Activated CD8-positive, alpha-beta memory T cell treated with anti-CD3 and anti-CD28 coated beads for 1 hour (primary cell): ENCODE measurements at places on chromosomes 6 and 20.
A peak's percentile ranks its signal among the peaks of the same experiment; 100 is the strongest.

GRCh38 chr6:548517-548916, 108.4 kb downstream of the HUS1B start:
- no peak for DNase-seq

- DNase-seq: no peak
Measured at GRCh38 chr20:51661609-51662178, 106.5 kb downstream of the ATP9A start.

- peak; percentile 11 for DNase-seq
Measured at GRCh38 chr20:5039255-5039657, 37.9 kb upstream of the SLC23A2 start.

DNA sequence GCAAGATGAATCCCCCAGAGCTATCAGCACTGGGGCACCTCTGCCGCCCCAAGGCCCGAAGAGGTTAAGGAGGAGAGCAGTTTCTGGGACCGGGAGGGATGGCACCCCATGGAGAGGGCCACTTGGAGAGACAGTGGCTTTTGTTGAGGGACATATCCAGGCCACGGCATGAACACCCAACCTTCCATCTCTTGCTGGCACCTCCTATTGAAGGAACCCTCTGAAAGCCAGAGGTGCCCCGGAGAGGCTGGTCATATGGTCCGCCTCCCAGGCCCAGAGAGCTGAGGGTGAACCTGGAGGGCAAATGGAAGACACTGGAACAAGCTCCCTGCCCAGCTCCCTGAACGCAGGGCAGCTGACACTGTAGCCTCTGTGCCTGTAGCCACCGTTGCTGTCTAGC, 167.0 kb downstream of the NFATC2 start:
- no peak for DNase-seq

DNA sequence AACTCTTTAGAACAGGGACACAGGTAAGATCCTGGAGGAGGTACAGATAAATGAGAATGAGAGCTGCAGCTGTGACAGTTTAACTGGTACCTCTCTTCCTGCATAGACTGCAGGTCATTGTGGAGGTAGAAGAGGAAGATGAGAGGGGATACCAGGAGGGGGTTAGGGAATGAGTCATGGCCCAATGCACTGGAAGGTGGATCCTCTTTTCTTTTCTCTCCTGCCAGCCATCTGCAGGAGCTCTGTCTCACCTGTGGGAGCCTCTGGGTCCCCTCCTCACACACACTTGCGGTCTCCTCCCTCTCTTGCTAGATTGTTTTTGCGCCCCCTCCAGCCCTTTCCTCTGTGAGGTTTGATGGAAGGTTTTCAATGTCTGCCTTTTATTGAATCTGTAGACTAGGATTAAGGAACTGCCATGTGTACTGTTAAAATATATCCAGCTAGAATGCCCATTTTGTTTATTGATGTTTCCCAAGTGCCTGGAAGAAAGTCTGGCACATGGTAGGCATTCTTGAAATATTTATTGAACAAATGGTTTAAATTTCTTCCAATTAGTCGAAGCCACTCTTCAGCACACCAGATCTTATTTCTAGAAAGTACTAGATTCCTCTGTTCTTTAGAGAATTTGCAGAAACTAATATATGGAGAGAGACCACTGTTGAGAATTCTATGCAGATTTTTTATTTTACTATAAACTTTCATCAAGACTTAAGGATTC, 13.0 kb downstream of the C6orf163 start:
- no peak for DNase-seq

- DNase-seq: no peak
Measured at GRCh38 chr6:122066200-122066599, 333.3 kb upstream of the HSF2 start.

DNA sequence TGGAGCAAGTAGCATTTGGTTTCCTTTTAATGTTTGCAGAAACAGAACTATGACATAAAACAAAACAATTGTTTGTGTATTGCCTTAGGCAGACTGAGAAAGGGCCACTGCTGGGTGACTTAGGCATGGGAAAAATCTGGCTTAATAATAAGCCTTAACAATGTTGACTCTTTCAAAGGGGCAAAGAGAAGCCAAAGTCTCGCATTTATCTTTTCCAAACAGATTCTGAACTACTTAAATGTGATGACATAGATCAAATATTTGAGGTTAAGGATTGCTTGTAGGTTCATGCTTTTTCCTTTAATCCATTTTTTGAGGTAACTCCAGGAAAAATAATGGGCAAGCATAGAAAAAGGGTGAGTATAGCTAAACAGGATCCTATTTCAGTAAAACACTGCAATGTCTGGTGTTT, 39.6 kb downstream of the ADAT2 start:
- no peak for DNase-seq

DNA sequence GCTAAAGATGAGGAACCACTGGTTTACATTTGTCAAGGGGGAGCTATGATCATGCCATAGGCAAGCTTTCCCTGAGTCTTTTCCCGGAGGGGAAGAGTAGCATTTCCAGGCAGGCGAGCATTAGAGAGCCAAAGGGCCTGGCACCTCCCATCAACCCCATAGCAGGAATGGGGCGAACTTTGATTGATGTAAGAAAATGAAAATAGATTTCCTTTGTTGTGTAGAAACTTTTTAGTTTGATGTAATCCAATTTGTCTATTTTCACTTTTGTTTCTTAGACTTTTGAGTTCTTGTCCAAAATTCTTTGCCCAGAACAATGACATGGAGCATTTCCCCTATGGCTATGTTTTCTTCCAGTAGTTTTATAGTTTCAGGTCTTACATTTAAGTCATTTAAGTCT, 85.2 kb downstream of the CDH26 start:
- DNase-seq: no peak

DNA sequence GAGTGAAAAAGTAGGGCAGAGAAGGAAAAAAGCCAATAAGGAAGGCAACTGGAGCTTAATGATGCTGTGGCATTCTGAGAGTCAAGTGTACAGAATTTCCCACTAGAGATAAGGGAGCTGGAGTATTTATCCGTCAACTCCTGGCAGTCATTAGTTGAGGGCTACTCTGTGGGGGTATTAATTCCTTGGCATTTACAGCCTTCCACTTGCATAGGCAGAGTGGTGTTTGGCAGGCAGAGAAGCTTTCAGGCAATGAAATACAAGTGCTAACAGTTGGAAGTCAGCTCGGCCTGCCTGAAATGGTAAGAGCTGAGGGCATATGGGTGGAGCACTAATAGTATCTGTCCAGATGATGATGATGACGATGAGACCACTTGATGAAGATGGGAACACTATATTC, 207.3 kb upstream of the FLRT3 start:
- no peak for DNase-seq

- DNase-seq: no peak
Measured at GRCh38 chr6:129748901-129749748, 39.1 kb upstream of the ARHGAP18 start.

DNA sequence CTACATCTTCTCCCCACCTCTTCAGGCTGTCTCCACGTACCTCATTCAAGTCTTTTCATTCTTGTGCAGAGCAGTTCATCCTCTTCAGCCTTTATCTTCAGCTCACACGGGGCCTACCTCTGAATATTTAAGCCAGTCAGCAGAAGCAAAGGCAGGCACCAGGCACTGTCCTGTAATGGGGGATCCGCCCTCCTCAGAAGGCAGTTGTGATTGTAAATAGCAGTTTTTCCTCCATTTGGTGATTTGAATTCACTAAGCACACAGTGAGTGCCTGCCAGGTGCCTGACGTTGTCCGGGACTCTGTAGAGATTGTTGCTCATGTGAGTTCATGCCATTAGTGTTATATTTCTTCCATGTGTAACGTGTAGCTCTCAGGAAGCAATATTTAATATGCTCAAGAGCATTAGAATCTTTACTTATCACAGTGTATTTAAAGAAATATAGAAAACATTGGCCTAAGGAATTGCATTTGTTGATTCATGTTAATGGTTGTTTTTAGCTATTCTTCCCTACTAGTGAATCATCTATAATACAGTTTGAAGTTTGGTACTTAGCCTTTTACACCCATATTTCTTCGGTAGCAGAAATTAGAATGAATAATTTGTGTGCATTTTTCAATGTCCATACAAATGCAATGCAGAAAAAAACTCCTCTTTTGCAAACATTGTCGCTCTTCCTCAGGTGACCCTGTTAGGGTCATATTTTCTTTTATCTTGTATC, 17.9 kb downstream of the BPHL start:
- no peak for DNase-seq

- no peak for DNase-seq
Measured at GRCh38 chr6:129696028-129696418, 14.0 kb downstream of the ARHGAP18 start.

- DNase-seq: no peak
Measured at GRCh38 chr20:22561965-22562577, 22.3 kb downstream of the FOXA2 start.

DNA sequence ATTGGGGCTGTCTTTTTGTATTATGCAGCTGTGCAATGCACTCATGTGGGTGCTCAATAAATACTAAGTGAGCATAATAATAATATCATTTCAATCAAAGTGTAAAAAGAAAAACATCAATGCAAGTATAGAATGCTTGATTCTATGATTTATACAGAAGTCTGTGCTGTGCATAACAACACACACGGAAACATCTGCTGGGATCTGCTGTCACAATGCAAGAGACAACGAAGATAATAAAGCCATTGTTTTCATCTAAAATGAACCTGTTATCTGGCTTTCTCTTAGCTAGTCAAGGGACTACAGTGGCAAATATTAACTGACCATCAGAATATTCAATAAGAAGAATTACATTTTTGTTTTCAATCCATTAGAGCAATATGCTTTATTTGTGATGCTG, 1156.9 kb upstream of the MAP3K7 start:
- DNase-seq: no peak

- no peak for DNase-seq
Measured at GRCh38 chr6:4812068-4812467, 35.9 kb downstream of the CDYL start.

DNA sequence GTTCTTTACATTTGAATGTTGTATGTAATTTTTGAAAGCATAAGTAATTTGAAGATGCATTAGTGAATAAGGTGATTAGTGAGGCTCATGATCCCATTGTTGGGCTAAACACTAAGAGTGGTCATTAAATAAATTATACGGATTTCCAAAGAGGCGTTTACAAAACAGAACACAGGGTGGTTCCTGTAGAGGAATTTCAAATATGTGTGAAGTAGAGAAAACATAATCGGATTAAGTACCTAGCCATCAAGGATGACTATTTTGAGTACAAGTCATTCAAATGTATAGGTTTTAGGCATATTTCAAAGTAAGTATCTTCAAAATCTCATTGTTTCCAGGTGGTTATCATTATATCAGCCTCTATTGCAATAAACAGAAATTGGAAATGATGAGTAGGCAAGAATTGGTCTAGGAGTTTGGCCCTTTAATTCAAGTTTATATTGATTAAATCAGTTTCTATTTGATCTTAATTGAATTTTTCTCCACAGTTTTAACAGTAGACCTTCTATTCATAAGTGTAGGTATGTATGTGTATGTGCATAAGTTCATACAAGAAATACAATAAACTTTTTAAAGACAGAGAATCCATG, 94.8 kb downstream of the MYLK4 start:
- DNase-seq: no peak

DNA sequence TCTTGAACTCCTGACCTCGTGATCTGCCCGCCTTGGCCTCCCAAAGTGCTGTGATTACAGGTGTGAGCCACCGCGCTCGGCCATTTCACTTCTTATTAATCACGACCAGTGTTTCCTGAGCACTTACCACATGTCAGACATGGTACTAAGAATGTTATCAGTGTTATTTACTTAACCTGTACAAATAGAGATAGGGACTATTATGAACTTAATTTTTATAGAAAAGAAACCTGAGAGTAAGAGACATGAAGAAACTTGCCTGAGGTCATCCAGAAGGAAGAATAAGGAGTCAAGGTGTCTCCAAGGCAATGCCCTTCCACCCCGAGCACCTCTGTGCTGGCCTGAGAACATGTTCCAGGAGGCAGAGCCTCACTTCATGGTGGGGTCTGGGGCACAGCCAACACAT, 29.3 kb upstream of the EZR start:
- DNase-seq: no peak

GRCh38 chr6:45959534-45960145, 56.0 kb downstream of the CLIC5 start:
- DNase-seq: no peak
